ENCODE measurements at places on chromosomes 1 and 21. TPM values are rescaled to one million over a fixed set of nuclear protein-coding genes. Genes with fewer than 3 reads are reported as not detected.

DNA sequence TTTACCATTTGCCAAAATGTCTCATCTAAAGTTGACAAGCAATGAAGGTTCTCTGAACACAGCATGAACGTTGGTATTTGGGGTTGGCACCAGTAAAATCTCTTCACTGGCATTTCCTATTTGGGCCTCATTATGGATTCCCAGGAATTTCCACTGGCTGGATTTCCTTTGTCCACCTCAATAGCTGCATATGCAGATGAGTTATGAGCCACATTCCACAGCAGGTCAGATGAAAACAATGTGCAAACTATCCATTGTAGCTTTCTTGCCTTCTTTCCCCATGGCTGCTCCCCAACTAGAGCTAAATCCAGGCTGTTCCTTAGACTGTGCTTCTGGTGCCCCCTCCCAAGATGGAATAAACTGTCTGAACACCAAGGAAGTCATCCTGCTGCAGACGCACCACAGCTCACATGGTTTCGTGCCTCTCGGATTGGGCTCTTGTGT is 168.1 kb upstream of the FGGY start:
- DNase-seq: no peak

- DNase-seq: no peak
Observed at GRCh38 chr21:40757366-40757765, 89.6 kb downstream of the DSCAM start.

DNA sequence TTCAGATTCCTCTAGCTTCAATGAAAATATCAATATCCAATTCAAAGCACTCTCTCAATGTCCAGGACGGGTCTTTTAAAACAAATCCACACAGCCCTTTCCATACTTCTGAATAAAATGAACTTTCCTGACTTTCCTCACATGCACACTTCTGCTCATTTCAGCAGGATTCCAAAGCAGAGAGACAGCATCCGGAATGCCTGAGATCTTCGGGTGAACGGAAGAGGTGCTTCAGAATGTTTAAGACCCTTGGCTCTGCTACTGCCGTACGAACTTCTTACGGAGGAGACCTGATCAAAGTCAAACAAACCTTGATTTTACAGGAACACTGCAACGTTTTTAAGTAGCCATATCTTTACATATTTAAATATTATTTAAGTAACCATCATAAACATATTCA is 245.7 kb downstream of the PTBP2 start:
- DNase-seq: no peak

DNA sequence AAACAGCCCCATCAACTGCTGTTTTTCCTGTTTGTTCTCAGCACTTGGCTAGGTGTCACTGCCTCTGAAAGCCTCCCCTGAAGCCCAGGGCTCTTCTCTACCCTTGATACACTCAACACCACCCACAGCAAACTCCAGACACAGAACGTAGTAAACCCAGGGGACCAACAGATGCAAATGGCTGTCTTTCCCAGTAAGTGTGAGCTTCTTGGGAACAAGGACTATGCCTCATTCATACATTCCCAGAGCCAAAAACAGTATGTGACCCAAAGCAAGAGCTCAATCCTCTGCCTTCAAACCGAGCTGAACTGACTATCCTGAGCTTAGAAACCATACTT is 4.4 kb downstream of the LBR start:
- DNase-seq: no peak

DNA sequence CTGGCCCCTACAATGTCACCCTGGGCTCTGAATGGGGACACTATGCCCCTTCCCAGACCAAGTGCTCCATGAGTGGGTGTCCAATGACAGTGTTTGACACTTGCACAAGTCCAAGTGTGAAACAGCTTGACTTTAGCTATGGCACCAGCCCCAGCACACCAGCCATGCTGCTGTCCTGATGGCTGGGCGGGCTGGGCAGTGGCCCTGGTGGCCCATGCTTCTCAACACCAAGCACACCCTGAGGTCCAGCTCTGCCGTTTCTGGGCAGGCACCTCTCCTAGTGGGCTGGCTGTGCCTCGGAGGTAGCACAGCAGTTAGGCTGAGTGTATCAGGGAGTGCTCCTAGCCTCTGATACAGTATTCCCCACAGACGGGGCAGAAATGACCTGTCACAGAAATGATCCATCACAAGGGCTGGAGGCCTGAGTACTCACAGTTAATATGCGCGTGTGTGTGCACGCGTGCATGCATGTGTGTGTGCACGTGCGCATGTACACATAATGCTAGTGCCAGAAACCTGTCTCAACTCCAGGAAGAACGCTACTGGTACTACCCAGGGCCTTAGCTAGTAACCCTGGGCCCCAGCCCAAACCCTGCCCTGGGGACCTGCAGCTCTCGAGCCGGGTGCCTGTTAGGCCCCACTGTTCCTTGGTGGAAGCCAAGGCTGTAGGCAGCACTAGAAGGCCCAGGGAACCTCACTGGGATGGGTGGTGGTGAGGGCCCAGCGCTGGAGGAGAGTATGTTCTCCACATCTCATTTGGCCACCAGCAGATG is 134.0 kb downstream of the DMRTB1 start:
- DNase-seq: no peak

GRCh38 chr1:221494670-221495069 is 247.2 kb downstream of the DUSP10 start:
- no peak for DNase-seq

GRCh38 chr1:183206538-183207122 is 20.6 kb downstream of the LAMC2 start:
- no peak for DNase-seq

- DNase-seq: no peak
Observed at GRCh38 chr1:11229203-11229602, 33.1 kb downstream of the MTOR start.

GRCh38 chr1:8412183-8412831 is 94.4 kb downstream of the SLC45A1 start:
- no peak for DNase-seq

DNA sequence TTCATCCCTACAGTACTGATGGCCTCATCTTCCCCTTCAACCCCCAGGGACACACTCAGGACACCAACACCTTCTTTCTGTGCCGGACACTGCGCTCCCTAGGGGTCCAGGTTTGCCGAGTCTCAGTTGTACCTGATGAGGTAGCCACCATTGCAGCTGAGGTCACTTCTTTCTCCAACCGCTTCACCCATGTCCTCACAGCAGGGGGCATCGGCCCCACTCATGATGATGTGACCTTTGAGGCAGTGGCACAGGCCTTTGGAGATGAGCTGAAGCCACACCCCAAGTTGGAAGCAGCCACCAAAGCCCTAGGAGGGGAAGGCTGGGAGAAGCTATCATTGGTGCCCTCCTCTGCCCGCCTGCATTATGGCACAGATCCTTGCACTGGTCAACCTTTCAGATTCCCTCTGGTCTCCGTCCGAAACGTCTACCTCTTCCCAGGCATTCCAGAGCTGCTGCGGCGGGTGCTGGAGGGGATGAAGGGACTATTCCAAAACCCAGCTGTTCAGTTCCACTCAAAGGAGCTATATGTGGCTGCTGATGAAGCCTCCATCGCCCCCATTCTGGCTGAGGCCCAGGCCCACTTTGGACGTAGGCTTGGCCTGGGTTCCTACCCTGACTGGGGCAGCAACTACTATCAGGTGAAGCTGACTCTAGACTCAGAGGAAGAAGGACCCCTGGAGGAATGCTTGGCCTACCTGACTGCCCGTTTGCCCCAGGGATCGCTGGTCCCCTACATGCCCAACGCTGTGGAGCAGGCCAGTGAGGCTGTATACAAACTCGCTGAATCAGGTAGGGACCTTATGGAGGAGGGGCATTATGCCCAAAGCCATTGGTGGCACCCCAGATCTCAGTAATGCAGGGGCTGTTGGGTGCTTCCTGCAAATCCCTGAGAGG is 5.1 kb upstream of the LENEP start:
- DNase-seq: no peak

DNA sequence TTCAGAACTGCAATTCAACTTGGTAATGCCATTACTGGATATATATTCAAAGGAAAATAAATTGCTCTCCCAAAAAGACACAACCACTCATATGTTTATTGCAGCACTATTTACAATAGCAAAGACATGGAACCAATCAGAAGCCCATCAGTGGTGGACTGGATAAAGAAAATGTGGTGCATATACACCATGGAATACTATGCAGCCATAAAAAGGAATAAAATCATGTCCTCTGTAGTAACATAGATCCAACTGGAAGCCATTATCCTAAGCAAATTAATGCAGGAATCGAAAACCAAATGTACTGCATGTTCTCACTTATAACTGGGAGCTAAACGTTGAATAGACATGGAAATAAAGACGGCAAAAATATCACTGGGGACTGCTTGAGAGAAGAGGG is 117.0 kb downstream of the MAP3K21 start:
- DNase-seq: no peak

DNA sequence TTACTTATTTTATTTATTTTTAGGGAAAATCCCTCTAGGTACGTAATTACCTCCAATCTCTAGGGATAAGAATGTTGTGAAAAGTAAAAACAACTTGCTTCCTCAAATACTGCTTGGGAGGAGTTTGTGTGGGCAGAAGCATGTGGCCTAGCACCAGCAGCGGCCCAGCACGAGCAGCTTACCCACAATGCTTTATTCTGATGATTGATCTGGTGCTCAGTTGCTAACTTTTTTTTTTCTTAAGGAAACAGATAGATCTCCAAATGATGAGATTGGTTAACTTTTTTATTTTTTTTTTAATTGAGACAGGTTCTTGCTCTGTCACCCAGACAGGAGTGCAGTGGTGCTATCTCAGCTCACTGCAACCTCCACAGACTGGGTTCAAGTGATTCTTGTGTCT is 4.2 kb downstream of the CLIC6 start:
- DNase-seq: no peak

DNA sequence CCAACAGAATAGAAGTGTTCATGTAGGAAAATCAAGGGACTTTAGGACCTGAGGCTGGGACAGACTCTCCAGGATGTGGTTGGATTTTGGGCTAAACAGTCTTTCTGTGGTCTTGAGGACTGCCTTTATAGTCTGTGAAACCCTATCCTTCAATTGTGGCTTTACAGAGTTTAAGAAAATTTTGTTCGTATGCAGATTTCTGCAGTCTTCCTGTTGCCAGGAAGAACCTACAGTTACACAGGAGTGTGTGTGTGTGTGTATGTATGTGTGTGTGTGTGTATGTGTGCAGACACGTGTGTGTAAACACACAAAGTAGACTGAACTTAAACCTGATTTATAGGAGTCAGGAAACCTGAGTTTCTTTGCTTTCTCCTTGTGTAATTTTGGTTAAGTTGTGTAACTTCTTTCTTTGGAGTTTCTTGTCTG is 22.8 kb downstream of the NEK7 start:
- no peak for DNase-seq

DNA sequence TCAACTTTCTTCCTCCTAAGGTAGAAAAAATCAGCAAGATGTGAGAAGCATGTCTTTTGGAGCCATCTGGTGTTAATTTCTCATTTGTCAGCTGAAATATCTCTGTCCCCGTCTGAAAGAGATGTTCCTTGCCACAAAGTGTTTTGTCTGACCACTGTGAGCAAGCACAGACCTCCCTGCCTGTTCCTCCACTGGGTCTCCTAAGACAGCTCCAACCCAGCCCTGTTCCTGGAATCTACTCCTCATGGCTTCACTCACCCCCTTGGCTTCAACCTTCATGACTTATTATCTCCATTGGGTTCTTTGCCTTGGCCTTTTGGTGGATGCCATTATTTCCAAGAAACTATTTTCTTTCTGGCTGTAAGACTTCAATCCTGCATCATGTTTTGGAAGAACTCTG is 65.7 kb upstream of the CACHD1 start:
- no peak for DNase-seq

DNA sequence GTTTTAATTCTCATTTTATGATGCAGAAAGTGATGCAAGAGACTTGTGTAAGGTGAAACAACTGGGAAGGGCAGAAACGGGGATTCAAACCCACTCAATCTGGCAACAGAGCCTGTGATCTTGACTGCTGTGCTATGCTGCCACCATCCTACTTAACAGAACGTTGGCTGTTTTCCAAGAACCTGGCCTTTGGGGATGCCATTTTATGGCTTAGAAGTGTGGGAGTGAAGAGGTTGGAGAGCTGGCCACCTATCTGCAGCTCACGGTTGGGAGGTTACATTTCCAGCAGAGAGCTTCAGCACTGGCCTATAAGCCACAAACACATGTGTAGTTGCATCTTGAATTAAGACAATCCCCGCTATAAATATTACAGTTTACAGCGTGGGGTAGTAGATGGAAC is 235.3 kb downstream of the PRDM2 start:
- DNase-seq: no peak

DNA sequence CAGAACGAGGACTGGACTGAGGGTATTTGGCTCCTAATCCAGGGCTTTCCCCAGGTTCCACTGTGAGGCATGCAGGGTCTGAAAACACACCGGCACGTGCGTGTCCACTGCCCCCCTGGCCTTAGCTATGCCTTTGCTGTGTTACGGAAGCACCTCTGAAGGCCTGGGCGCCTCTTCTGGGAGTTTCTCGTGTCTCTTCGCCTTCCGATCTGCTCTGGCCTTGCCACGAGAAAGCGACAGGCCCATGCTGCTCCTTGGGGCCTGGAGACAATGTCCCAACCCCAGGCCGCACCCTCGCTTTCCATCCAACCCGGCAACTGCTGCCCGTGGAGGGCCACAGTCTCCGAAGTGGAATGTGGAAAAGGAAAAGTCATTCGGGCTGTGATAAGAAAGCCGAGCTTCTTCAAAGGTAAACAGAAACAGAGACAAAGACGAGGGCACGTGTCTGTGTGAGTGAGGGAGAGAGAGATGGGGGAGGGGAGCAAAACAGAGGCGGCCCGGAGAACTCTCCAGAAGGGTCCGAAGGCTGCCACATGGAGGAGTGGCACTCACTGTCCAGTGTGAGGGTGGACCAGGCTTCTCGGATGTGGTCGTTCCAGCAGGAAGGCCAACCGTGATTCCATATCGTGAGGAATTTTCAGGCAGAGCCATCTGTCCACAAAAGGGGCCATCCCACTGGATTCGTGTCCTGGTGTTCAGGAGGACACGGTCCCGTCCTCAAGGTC is 3.4 kb upstream of the UMODL1 start:
- DNase-seq: no peak

- DNase-seq: no peak
Observed at GRCh38 chr1:2455757-2456156, 20.3 kb upstream of the PLCH2 start.

- no peak for DNase-seq
Observed at GRCh38 chr21:32834916-32835235, 63.3 kb upstream of the PAXBP1 start.

DNA sequence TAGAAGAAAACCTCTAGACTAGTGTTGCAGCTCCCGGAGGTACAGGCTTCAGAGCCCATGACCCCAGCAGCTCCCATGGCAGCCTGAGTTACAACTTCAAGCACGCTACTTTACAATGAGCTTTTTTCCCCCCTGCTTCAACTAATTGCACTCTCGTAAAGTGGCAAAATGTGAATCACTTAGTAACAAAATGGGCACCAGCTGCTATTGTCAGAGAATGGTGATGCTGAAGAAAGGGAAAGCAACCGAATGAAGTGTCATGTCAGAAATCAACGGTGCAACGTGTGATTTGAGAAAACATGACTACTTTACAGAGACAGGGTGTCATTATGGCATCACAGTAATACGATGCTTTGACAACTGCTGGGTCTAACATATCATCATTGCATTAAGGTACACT is 40.5 kb downstream of the ESRRG start:
- DNase-seq: no peak

Gene CLCA1
- 0.54 TPM for total RNA-seq

Gene FMN2
- 40.3 TPM for total RNA-seq

Gene TBX19
- 1.00 TPM for total RNA-seq

Gene KRTAP10-11
- total RNA-seq: not detected

Gene ACTL8
- not detected for total RNA-seq

Gene CTSK
- 8.4 TPM for total RNA-seq

Gene FHAD1
- total RNA-seq: 2.4 TPM

Gene SMPDL3B
- total RNA-seq: 0.73 TPM

Gene LHX8
- 0.64 TPM for total RNA-seq

Gene MYOC
- 0.27 TPM for total RNA-seq

Gene RGS5
- total RNA-seq: 10.9 TPM

Gene OLIG2
- 14.4 TPM for total RNA-seq

Gene NSUN4
- 12.9 TPM for total RNA-seq

Gene DDX20
- 19.6 TPM for total RNA-seq

Gene FOXO6
- total RNA-seq: 1.3 TPM
